ENCODE measurements at places on chromosomes 7 and 10.

DNA sequence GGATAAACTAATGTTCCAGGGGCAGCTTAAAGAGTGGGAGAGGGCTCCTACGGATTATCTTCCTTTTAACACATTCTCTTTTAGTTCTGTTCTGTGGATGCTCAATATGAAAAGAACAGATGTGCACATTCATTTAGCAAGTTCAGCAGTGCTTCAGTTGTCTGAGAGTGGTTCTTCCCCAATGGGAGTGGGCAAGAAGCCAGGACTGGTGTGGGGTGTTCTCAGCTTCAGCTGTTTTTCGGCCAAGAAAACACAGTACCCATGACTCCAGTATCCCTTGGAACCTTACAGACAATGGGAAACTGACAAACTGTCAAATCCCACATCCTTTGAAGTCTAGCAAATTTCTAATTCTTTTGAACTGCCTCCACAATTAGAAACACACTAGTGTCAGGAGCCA lies 71.5 kb upstream of the LRRC17 start:
- no peak for DNase-seq

DNA sequence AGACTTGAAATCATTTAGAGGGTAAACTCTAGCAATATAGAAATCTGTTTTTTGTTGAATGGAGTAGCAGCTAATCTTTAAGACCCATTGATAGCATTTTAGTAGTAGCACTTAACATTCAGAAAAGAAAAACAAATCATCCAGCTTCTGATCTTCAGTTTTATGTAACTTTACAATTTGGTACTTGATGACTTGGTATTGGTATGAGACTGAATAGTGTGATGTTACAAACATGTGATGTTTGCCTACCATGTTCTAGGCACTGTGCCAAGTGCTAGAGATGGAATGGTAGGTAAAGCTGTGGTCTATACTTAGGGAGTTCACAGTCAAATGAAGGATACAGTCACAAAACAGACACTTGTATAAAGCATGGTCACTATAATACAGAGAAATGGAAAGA lies 21.3 kb downstream of the ZEB1 start:
- no peak for DNase-seq

DNA sequence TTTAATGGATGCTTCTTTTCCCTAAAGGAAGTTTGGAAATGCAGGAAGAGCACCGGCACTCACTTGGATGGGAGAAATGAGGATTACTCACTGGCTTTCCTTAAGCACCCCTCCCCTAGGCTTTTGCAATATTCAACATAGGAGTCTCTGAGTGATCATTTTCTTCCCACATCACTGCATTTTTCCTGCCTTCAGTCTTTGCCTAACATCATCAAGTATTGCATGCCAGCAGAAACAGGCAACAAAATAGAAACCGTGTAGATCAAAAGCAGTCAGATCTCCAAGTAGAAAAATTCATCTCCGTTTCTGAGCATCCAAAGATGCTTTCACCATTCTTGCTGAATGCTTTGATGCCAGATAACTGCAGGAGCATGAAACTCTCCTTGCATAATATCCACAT lies 119.9 kb downstream of the ADCYAP1R1 start:
- no peak for DNase-seq

DNA sequence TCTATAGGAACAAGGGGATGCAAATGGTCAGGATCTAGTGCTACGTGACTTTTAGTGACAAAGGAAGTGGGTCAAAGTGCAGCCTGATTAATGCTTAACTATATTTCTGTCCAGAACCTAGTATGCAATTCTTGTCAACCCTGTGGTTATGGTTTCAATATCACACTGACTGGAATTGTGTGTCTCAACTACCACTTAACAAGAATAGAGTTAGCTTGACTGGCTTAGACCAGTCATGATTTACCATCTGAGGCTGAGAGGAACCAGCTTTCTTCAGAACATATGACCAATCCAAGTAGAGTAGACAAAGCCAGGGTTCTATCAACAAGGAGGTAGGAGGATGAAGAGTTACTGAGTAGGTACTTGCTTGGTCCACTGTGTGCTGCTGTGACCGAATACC lies 54.4 kb downstream of the MYPN start:
- DNase-seq = no peak

GRCh38 chr10:42930516-42931192 lies 146.2 kb upstream of the RET start:
- DNase-seq = no peak

DNA sequence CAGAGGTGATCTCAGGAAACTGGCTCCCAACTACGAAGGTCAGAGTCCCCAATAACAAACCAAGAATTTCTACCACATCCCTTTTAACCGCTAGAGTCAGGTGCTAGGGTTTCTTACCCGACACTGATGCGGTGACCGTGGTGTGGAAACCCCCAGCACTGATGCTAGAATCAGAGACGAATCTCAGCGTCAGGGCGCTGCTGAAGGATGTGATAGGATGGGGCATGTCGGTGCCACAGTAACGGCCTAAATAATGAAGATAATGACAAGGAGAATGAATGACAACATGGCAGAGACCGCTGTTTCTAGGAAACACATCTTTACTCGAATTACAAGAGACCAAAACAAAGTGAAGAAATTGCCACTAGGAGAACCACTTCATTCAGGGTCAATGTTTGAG lies 131.1 kb upstream of the RSU1 start:
- DNase-seq = no peak
